Posterior vena cava (tissue), 2 donors: ENCODE measurements at places on chromosomes 3 and 15. TPM values are rescaled to one million over a fixed set of nuclear protein-coding genes. Genes with fewer than 3 reads are reported as not detected.

GRCh38 chr3:59774000-59774399 is 724.2 kb upstream of the CFAP20DC start:
- DNase-seq, result no peak

GRCh38 chr3:54792584-54792983 is 135.3 kb downstream of the LRTM1 start:
- DNase-seq, result no peak

- no peak for DNase-seq
Observed at GRCh38 chr15:40925495-40925862, 3.7 kb upstream of the DLL4 start.

Gene IL17RC
- total RNA-seq, result 31.9 TPM

- DNase-seq, result no peak
Observed at GRCh38 chr3:53566461-53567145, 72.2 kb downstream of the CACNA1D start.

- no peak for DNase-seq
Observed at GRCh38 chr3:158165730-158166129, 55.8 kb downstream of the RSRC1 start.

GRCh38 chr3:16127249-16127648 is 47.2 kb upstream of the GALNT15 start:
- no peak for DNase-seq

Gene STAB1
- total RNA-seq, result 498 TPM

Gene GOLGA6A
- total RNA-seq, result 0.24 TPM

Gene ZMYND10
- total RNA-seq, result 0.23 TPM

Gene SCAMP5
- 2.9 TPM for total RNA-seq

- DNase-seq, result peak; percentile 60
Observed at GRCh38 chr3:49602877-49603411, 48.7 kb downstream of the BSN start.

DNA sequence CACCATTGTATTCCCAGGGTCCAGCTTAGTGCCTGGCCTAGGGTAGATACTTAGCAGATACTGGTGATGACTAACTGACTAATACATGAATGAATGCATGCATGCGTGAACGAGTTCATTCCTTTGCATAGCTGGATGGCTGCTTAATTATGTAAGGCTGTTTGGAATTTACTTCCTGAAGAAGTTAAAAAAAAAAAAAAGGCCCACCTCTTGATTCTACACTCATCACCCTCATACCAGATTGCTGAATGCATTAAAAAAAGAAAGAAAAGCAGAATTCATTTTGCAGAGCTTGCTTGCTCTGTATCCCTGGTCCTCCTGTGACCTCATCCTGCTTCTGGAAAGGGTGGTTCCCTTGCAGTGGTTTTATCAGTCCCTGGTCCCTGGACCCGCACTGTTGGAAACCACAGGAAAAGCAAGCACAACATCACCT is 277.6 kb upstream of the CFAP20DC start:
- no peak for DNase-seq

Gene HSPBAP1
- 9.1 TPM for total RNA-seq

DNA sequence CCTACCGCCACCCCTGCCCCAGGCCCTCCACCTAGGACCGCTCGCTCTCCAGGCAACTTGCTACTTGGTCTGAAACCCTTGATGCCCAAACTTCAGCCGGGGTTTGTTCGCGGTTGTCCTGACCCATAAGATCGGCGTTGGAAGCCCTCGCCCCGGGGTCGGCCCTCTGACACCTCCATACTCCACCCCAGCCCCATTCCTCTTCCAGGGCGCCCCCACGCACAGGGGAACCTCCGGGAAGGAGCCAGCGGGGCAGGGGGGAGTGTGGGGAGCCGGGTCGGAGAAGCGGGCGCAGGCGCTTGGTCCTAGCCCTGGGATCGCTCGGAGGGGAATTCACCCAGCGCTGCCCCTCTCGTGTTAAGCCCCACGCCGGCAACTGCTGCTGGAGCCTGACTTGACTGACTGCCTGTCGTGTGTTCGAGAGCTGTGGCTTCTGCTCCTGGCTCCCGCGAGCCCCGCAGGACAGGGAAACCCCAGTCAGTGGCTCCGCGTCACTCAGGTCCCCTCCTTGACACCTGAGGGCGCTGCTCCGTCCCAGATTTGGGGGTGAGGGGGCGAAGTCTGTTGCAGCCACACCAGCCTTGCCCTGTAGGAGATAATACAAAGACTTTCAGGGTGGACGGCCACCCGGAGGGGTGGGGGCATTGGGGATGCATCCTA is 675 bp downstream of the RYR3 start:
- DNase-seq, result peak; percentile 81

DNA sequence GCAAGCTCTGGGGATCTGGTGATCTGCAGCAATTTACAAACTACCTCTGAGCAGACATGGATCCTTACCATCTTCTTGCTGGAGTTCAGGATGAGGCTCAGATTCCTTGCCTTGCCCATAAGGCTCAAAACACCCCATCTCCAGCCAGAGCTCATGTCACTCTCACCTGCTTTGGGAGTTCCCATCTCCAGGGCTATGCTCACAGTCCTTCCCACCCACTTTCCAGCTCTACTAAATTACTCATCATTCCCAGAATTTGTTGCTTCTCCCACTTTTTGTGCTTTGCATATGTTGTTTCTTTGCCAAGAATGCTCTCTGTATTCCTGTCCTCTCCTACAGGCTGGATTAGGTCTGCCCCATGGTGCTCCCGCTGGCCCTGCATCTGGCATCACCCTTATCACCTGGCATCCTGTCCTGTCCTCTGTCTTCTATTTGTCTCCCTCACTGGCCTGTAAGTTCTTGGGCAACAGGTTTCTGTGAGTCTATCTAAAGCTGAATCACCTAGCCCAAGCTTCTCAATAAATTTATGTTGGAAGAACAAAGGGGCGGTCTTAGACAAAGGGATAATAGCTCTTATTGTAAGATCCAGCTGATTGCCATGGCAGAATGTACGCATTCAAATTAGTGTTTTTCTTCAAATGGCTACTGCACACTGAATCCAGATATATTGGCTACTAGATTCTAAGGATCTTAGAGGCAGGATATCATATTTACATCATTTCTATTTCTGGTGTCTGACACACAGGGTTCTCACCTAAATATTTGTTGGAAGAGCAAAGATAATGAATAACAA is 179.2 kb downstream of the CLSTN2 start:
- DNase-seq, result no peak

Gene C3orf70
- 38.5 TPM for total RNA-seq

GRCh38 chr3:191634902-191635301 is 173.9 kb downstream of the PYDC2 start:
- no peak for DNase-seq

Gene ARL14
- total RNA-seq, result not detected

DNA sequence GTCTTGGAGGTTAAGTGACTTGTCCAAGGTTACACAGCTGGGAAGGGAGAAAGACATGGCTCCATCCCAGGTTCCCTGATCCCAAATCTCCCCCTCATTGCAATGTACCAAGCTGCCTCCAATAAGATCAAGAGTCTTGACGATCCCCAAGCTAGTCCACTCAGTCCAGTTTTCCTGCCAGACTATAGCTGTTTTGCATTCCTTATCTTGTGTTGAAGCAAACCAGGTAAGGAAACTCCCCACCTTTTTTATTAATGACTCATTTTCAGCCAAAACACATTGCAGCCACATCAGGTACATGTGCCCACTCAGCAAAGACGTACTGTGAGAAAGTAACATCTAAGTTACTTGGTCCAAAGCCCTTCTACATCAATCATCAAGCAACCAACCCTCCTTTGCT is 41.9 kb downstream of the LIPC start:
- DNase-seq, result no peak

Gene SEMA7A
- total RNA-seq, result 2.0 TPM

GRCh38 chr3:134279466-134279865 is 28.8 kb upstream of the RYK start:
- no peak for DNase-seq

DNA sequence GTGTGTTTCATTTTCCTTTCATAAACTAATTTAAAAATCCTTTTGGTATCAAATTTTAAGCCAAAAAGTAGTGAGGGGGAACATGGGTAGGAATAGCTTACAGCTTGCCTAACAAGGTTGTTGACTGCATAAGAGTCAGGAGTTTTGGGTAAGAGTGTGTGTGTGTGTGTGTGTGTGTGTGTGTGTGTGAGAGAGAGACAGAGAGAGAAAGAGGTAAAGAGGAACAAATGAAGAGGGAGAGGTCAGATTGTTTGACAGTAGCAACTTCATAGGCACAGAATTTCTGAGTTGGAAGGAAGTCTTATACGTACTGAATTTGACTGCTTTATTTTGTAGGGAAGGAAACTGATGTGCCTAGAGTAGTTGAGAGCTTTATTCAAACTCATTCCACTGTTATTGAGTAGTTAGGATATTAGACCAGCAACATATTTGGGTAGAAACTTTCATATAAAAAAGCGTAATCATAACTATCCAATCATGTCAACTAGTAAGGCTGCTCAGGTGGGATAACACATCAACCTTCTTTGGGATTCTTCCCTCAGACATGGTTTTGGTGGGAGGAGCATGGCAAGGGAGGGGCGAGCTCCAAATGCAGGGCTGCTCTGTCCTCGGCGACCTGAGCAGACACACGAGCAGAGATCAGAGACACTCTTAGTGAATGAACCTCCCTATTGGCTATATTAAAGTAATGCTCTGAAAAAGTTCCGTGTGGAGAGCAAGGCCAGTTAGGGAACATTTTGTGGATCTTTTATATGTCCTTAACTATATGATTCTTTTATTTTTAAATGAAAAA is 86.4 kb downstream of the LPP start:
- no peak for DNase-seq

DNA sequence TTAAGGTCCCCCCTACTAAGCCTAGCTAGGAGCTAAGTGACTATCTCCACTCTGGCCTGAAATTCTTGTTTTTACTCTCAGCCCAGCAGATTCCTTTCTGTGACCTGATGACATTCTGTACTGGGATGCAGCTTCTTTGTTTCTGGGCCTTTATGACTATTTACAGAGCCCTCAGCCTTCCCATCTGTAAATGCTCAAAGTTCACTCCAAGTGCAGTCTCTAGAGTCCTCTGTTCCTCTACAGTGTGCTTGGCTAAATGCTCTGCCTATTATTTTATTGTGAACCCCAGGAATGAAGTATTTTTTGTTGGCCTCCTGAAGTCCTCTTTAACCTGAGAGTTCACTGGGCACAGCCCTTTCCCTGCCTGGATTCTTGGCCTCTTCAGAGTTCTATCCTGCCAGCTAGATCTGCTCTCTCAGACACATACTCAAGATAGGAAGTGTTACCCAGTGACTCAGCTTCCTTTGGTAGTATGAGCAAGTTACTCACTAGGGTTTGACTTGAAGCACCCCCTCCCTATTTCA is 278.1 kb upstream of the P2RY1 start:
- DNase-seq, result no peak

Gene SEMA3B
- total RNA-seq, result 18.6 TPM

Gene RPS17
- 1,450 TPM for total RNA-seq

DNA sequence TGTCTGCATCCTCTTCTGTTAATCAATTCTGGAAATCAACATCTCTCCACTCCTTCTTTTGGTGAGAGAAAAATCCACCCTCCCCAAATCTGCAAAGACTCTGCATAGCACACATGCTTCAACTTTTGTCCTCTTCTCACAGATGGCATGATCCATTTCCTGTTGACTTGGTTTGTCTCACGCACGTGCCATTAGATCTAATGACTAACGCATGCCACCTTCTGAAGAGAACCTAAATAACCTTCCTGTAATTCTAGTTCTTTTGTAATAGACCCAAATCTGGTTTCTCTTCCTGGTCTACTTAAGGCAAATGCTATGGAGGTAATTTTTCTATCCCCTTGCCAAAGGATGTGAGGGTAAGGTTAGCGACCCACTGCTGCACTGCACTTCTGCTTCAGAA is 51.0 kb upstream of the ATOSA start:
- no peak for DNase-seq

GRCh38 chr15:20356444-20356910 is 185.1 kb downstream of the GOLGA6L6 start:
- DNase-seq, result peak; percentile 87

Gene MED12L
- total RNA-seq, result 0.60 TPM

DNA sequence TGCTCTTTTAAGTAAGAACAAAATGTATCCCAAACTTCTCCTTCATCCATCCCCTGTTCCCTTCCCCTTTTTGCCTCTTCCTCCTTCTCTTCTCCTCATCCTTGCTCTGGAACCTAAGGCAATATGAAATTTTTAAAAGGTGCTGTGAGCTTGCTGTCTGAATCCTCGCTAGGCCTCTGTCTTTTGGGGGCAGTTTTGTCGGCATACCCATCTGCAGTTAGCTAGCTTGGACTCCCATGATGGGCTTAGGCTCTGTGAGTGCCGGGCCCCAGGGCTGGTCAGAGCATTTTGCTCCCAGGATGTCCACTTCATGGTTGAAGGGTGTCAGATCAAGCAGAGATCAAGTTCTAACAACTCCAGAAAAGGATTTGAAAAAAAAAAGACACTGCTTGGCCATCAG is 18.6 kb downstream of the ZIC1 start:
- DNase-seq, result no peak

DNA sequence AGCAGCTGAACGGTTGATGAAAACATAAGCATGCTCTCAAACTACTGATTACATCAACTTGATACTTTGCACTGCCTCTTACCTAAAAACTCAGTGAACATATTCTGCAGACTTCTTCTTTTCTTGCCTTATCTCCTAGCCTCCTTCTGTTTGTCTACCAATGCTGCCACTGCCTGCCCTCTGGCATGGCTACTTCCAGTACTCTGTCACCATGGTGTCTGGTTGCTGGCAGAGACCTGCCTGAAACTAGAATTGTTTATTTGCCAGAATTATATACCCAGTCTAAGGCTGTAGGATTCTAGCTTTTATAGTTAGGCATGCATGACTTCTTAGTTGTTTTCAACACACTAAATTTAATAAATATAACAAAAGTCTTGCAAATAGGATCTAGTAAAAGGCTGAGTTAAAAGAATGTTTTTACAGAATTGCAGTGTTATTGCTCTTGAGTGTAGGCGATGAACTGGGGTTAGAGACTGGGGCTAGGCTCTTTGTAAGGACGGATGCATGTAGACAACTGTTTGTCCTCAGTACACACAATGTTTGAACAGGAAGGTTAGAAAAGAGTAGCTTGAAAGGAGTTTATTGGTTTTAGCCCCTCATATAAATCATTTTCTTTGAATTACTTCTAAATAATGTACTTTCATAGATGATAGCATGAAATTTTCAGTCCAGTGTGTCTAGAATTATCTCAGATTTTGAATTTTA is 116.3 kb downstream of the KCNAB1 start:
- no peak for DNase-seq

DNA sequence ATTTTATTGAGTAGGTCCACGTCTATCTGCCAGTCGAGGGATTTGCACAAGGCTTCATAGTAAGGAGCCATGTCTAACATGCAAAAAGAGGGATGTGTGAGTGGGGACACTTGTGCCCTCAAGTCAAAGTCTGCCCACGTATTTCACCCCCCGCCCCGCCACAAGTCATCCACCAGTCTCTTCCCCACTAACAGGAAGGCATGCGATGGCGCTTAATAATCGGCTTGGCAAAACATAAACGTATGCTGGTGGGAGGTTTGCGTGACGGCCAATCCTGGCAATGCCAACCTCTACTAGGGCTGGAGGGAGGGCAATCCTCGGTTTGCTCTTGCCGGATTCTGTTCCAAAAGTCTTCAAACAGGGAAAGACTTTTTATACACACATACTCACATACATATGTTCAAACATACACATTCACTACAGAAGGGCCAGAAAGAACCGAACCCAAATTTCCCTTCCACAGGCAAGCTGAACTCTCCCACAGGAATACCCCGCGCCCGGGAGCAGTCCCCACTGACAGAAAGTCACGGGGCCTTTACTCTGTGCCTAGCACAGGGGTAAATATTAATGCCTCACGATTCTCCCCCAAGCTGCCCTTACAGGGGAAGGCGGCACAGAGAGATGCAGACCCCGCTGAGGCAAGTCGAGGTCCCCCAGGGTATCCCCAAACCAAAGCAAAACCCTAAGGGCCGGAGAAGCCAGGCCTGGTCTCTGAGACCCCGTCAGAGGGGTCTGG is 675 bp downstream of the PSMD6 start:
- DNase-seq, result no peak

Gene SLC38A3
- 0.37 TPM for total RNA-seq

Gene FEZF2
- total RNA-seq, result not detected

Gene ROBO2
- 3.4 TPM for total RNA-seq
